Neural progenitor cell (in vitro differentiated cells): ENCODE measurements at places on chromosomes 7 and 10. TPM values are rescaled to one million over a fixed set of nuclear protein-coding genes. Genes with fewer than 3 reads are reported as not detected.

The WAC gene
- 138 and 174 TPM in 2 replicates for total RNA-seq

The ZNF479 gene
- total RNA-seq = not detected in 2 replicates

The HMX3 gene
- total RNA-seq = 0.12 TPM in 1 of 2 replicates, not detected in the other

The ICA1 gene
- total RNA-seq = 5.8 and 13.1 TPM in 2 replicates

The TLL2 gene
- 0.22 and 1.3 TPM in 2 replicates for total RNA-seq

The FGL2 gene
- not detected in 2 replicates for total RNA-seq

The GJD4 gene
- not detected in 2 replicates for total RNA-seq

The CAMK2B gene
- total RNA-seq = 0.09 and 0.31 TPM in 2 replicates

GRCh38 chr7:44881066-44881600 is 4.2 kb downstream of the PURB start:
- no peak for DNase-seq

DNA sequence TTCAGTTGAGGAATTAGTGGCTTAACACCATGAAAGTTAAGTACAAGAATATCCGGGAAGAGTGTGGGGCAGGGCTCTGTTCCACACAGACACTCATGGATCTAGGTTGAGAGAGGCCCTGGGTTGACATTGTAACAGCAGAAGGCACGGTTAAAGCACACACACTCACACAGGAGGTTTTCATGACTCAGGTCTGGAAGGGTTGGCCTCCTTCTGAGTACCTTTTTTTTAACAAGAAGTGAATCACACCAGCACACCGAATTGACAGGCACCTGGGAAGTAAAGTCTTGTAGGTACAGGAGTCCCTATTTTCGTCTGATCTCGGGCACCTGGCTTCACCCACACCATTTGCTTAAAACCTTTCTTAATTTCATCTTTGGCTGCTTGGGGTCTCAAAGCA is 509.4 kb upstream of the ADARB2 start:
- DNase-seq = no peak

- no peak for DNase-seq
These were observed 31.5 kb downstream of the PANK1 start for GRCh38 chr10:89613582-89613981.

- no peak for DNase-seq
These were observed 12.8 kb downstream of the NRAP start for GRCh38 chr10:113651021-113651420.

DNA sequence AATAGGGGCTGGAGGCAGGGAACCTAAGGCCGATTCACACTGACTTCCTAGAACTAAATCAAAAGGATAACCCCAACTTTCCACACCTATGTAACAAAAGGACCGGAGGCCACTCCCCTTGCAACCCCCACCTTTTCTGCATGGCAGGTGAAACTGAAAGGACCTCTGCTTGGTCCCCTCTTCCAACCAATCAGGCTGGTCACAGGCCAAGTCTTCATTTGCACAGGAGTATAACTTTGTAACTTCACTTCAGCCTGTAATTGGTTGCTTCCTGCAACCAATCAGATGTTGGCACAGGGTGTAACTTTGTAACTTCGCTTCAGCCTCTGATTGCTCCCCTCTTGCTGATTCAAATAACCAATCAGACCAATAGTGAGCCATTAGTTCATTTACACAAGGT is 190.0 kb downstream of the FAM107B start:
- DNase-seq = no peak

GRCh38 chr7:26588511-26588910 is 275.9 kb downstream of the SKAP2 start:
- no peak for DNase-seq

GRCh38 chr7:84176716-84177115 is 17.9 kb downstream of the SEMA3A start:
- DNase-seq = no peak

DNA sequence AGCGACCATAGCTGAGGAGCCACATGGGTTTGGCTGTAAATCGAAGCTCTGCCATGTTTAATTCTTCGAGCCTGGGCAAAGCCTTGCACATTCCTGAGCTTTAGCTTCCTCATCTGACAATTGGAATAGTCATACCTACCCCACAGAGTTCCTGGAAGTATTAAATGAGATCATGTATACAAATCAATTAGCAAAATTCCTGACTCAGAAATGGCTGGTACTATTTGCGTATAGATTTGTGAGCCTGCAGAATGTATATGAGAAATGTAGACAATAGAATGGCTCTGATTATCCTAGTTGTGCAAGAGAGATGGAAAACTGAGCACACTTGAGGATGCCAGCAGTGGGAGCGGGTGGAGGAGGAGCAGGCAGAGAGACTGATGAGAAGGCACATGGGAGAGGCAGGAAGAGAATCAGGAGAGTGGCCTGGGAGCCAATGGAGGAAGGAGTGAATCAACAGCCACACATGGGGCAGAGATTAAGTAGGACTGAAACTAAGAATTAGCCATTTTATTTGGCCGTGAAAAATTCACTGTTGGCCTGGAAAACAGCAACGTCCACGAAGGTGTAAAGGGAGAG is 128.0 kb upstream of the C1GALT1 start:
- DNase-seq = no peak

DNA sequence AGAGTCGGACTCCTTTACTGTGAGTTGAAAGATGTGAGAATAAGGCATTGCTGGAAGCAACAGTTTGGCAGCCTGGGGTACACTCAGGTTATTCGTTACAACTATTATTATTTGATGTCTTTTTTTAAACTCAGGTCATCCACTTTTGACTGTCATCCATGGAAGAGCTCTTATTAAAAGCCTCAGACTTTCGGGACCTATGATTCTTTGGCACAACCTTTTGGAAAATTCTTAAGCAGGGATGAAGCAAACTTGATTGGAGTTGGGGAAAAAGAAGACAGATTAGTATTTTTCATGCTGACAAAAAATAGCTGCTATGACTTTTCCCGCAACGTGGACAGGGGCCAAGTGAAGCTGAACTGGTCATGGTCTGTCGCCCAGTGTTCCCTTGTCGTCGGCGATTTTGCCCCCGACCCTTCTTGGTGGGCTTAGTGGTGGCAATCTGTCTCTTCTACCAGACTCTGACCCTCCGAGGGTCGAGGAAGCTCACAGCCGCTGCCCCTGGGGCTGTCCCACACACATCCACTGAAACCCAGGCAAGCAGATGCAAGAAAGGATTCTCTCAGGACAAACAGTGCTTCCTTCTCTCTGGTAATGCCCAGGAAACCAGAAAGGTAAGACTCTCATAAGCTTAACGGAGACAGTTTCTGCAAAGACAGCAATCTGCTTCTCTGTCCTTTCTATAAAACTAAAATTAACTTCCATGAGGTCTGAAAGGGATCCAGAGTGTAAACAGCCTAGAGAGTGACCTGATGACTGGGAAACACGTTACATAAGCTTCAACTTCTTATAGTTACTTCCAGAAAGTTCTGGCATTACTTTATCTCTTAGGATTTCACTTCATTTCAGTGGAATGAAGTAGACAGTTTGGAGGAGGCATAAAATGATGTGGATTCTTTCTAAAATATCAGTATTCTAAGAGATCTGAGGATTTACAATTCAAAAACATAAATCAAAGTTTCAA is 1.0 kb downstream of the CPED1 start:
- no peak for DNase-seq

- peak; percentile 32 for DNase-seq
These were observed 1.0 kb downstream of the UBTD1 start for GRCh38 chr10:97499561-97500296.

DNA sequence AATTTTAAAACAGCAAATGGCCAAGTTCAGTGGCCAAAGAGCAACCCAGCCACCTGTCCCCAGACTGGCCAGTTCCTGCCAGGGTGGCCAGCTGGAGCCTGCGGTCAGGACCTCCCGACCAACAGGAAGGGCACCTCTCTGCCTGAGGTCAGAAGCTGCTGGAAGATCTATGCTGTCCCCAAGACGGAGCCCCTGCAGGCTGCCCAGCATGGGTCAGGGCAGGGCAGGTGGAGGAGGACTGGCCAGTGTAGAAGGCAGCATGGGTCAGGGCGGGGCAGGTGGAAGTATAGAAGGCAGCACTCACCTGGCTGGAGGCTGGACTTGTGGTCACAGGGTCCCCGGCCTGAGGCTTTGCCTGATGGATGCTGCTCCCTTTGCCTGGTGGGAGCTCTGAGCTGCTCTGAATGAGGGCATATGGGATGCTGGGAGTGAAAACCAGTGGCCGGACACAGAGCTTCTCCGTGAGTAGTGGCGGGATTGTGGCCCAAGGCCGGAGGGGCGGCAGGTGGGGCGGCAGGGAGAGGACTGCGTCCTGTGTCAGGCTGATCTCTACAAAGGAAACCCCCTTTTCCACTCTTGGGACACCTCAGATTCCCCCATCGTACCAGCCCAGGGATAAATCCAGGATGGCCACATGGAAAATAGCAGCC is 229.2 kb downstream of the TCERG1L start:
- no peak for DNase-seq

- DNase-seq = no peak
These were observed 89.7 kb downstream of the POLR1F start for GRCh38 chr7:19619122-19619521.

DNA sequence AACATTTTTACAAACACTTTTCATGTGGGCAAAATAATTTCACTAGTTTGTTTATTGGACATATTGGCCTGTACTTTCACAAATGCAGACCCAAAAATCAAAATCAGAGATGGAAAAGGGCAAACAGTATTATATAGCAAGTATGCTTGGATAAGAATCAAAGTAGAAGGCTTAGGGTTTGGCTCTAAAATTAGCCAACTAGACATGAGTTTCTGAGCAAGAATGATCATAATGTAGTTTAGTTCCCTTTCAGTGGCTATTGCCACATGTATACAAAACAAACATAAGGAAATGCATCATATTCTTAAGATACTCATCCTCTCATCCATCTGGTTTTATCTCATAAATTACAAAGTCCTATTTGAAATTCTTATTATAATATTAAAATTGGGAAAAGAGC is 132.5 kb downstream of the IMMP2L start:
- no peak for DNase-seq

- DNase-seq = peak; percentile 19
These were observed 12.8 kb upstream of the JMJD1C start for GRCh38 chr10:63478564-63478963.

DNA sequence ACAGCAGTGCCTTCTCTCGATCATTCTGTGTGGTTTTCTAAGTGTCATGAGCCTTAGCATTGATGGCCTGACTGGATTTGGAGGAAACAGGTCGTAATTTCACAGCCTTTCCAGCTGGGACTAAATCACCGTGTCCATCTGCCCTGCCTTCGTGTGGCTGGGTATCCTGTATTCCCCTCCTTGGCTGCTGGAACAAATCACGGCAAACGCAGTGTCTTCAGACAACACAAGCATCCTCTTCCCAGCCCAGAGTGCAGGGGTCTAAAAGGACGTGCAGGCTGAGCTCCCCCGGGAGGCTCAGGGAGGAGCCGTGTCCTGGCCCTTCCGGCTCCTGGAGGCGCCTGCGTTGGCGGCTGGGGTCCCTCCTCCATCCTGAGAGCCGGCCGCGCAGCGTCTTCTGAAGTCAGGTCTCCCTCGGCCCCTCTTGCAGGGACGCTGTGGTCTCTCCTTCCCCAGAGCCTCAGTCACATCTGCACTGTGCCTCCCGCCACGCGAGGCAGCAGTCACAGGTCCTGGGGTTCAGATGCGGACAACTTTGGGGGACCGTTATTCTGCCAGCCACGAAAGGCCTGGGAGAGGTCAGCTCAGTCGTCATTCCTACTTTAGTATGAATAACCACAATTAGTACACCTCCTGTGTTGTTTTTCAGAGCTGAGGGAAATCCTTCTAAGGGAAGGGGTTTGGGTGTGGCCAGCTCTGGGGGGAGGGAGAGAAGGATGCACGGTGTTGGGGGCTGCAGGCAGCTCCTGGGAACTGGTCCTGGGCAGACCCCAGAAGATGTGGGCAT is 41.1 kb downstream of the FAM20C start:
- no peak for DNase-seq

DNA sequence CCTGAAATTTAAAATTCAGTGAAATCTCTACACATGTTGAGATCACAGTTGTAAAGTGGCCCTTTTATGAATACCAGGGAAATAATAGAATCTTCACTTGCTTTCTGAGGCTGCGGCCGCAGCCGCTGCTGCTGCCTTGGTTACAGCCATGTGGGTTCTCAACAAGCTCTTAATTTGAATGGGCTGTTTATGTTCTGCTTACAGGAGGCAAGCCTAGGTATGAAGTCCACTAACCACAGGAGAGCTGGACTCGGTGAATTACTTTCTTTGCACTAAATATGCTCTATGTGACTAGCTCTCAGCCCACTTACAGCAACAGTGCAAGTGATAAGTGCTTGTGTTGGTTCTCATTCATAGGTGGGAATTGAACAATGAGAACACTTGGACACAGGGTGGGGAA is 410.8 kb downstream of the SFMBT2 start:
- DNase-seq = no peak

- no peak for DNase-seq
These were observed 134.9 kb downstream of the ADRA2A start for GRCh38 chr10:111211706-111212105.

DNA sequence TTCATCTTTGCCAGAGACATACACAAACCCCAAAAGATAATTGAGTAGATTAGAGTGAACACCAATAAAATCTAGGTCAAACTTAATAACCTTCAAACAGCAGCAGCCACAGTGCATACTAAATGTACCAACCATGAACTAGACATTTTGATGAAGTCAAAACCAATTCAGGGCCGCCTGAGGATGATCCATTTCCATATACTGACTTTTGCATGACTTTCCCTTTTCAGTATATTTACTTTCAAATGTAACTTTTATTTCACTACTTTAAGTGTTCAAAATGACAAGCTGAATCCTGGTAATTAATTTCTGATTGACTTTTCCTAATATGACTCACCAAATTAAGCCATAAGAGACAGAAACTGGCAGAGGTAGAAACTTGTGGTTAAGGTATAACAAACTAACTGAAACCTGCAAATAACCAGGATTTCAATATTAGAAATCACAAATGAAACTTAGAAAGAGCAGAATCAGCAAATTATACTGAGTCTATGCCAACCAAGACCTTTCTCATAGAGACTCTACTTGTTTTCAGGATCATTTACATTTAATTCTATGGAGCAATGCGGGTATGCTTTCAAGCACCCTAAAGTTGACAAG is 171.9 kb upstream of the LRRN3 start:
- no peak for DNase-seq

DNA sequence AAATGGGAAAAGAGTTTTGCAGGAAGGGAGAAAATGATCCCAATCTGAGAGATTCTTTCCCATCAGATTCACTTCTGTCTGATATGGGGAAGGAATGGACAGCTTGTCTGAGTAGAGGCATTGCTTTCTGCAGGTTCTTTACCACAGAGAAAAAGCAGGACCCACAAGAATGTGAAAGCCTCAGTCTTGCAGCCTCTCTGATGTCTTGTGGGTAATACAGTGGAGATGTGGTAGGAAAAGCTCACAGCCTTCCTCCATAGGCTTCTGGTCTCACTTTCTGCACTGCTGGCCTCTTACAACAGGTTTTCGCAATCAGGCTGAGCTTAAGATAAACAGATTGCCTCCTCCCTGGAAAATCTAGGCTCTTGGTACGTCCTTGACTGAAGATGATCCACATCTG is 551 bp downstream of the IFIT1 start:
- DNase-seq = no peak

- no peak for DNase-seq
These were observed 69.3 kb downstream of the OSBPL3 start for GRCh38 chr7:24910551-24911212.

DNA sequence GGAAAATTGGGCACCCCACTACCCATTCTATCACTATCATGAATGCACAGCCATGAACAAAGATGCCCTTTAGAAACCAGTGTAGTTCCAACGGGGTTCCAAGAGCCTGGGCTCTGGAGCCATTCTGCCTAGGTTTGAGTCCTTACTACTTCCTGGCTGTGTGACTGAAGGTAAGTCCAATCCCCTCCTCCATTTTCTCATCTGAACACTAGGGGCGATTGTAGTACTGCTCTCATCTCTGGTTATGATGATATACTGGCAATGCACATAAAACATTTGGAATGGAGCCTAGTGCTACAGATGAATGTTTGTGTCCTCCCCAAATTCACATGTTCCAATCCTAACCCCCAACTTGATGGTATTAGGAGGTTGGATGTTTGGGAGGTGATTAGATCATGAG is 28.1 kb upstream of the CDH23 start:
- no peak for DNase-seq
